Muscle of back (tissue), 13 donors: ENCODE measurements at places on chromosomes 2 and 18.

- no peak for DNase-seq
These were observed 41.3 kb downstream of the VPS54 start for GRCh38 chr2:63977904-63978303.

DNA sequence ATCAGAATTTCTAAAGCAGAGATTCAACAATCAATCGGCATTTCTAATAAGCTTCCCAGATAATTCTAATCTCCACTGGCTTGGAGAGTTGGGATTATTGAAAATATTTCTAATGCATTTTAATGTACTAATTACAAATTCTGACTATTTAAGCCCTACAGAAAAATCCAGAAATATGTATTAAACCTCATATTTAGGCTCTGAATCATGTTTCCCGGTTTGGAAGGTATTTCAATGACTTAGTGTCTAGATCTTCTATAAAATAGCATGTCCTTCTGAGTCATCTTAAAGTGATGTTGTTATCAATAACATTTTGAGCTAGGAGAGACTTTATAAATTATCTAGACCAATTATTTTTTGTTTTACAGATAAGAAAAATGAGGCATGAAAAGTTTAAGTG, 258.8 kb upstream of the NRXN1 start:
- DNase-seq = peak; percentile 14

- DNase-seq = no peak
These were observed 89.2 kb downstream of the ZNF516 start for GRCh38 chr18:76405681-76406356.

- DNase-seq = no peak
These were observed 38.8 kb downstream of the NRP2 start for GRCh38 chr2:205721057-205721449.

GRCh38 chr2:59932341-59932740, 621.1 kb downstream of the BCL11A start:
- DNase-seq = no peak

- no peak for DNase-seq
These were observed 44.4 kb upstream of the PEX13 start for GRCh38 chr2:60972889-60973656.

DNA sequence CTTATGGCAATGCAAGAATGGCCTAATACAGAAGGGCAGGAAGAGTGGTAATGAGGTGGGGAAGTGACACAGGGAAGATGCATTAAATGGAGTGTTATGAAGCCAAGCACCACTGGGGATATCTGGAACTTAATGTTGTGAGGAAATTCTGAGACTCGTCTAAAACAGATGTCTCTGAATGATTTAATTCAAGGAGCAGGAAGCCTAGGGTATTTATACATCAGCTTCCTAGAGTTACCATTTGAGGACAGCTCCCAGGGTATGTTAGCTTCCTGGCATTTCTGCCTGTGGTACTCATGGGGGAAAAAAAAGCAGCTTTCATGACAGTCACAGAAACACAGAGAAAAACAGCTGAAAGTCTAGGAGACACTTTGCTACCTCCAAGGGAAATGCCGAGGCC, 989.5 kb downstream of the CBLN2 start:
- no peak for DNase-seq

DNA sequence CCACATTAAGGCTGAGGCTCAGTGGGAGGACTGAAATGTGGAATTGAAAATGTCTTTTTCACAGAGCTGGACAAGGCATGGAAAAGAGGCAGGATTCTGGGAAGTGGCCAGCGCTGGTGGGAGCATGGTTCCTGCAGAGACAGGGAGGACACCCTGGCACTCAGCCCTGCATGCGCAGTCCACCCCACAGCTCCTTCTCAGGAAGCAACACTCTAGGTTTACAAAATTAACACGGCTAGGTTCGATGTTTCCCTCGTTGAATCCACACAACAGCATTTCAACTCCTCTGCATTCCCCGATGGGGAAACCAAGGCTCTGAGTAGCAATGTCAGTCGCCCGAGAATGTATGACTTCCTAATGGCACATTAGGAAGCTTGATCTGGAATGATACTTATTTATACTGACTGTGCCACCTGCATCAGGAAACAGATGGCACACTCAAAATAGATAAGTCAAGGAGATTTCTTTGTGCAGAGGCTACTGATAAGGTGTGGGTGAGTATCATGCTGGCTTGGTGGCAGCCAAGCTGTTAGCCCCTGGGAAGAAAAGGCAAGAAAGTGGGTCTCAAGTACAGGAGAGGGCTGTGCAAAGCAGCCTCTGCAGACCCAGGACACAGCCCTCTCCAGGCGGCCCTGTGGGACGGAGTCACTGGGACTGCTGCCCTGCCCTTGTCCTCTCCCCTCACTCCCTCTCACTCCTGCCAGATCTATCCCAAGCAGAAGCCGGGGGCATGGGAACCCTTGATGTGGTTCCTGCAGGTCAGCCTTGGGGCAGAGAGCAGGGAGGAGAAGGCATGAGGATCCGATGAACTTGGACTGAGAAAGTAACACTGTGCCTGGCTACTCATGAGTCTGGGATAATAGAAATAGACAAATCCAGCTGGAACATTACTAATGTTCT, 158.4 kb upstream of the FHL2 start:
- no peak for DNase-seq

- no peak for DNase-seq
These were observed 1.6 kb upstream of the PLA2R1 start for GRCh38 chr2:160063879-160064612.

DNA sequence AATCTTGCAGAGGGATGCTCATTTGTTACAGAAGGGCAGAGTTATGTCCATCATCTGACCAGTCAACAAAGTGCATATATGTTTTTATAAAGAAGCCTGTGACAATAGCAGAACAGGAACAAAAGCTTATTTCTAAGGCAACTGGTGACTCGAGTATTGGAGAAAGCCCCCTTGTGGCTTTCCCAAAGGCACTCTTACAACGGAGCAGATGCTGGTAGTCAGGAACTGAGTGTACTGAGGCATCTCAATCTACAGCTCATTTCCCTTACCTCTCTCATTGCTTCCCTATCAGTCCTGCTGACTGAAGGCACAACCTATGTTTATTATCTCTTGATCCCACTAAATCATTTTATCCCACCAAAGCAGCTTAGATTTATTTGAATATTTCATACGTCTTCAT, 557.1 kb upstream of the CHAC2 start:
- DNase-seq = no peak

GRCh38 chr2:71799013-71799575, 345.7 kb downstream of the DYSF start:
- no peak for DNase-seq

- no peak for DNase-seq
These were observed 68.9 kb upstream of the CNGA3 start for GRCh38 chr2:98277162-98277859.

DNA sequence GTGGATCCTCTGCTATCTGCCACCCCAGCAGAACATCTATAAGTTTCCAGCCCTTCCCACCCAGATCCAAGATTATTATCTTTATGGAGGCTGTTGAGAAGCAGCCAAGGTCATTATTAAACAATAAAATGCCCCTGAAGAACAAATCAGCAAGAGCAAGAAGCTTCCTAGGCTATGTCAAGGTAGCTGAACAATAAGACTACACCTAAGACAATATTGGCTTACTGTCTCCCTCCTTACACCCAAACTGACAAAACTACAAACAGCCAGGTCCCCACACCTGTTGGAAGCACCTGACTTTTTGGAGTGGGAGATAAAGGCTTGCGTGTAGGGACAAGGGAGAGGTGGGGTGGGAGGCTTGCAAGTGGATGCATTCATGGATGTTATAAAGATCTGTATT, 128.5 kb downstream of the SPTBN1 start:
- no peak for DNase-seq

DNA sequence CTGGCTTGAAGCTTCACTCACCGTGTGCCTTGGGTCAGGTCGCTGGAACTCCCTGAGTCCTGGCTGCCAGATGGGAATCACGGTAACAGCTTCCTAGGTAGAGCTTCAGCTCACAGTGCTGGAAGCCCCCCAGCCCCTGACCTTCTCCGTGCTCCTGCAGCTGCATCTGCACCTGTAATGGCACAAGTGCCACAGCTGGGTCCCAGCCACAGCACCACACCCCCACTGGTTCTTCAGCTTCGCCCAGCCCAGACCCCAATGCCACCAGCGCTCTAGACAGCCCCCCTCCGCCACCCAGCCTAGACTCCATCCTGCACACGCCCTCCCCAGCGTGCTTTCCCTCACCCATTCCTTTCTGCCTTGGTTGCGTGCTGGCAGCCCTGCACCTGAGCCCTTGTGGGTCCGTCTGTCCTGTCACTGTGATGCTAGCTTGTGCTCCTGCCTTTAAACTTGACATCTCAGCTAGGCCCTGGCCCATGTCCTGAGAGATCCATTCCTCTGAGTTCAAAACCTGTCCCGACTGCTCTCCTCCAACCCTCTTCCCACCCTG, 7.6 kb upstream of the ESPNL start:
- no peak for DNase-seq

- DNase-seq = no peak
These were observed 802.6 kb downstream of the MBD2 start for GRCh38 chr18:53421869-53422268.
